ENCODE measurements at places on chromosomes 1 and 21.
A peak's percentile ranks its signal among the peaks of the same experiment; 100 is the strongest.

DNA sequence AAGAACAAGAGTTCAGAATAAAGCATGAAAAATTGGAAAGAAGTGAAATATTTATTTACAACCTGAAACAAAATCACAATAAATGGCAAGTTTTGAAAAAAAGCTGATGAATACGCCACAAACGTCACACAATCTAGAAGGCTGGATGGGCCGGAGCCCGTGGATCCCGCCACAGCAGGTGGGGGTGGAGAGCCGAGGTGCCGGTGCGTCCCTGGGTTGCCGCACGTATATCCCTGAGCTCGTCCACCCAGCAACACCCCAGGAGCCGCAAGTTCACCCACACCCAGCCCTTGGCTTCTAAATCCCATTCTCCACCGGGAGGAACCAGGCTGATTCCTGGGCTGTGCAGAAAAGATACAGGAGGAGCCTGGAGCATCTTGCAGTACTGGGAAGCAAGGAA, 25.6 kb upstream of the TTLL10 start:
- no peak for DNase-seq

GRCh38 chr1:199855580-199855979, 171.9 kb upstream of the NR5A2 start:
- no peak for DNase-seq

- no peak for DNase-seq
These were observed 848.8 kb downstream of the BRINP3 start for GRCh38 chr1:189628857-189629256.

DNA sequence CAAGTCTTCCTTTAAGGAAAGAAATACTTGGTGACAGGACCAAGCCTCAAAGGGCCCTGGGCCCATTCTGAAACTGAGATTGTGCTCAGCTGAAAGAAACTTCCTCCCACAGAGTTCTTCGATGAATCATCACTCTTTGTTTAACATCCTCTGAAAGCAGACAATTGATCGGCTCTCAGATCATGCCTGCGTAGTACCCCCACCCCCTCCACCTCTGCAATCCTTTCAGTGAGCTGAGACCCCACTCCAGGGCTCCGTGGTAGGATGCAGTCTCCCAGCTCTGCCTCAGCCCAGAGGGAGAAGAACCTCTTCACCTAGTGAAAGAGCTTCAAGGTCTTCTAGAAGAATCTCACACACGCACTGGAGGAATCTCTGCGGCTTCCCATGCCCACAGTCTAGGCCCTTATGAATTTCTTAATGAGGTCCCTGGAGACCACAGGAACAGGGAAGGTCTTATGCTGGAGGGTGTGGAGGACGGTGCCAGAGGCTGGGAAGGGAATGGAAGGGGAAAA, 104.9 kb upstream of the SOD1 start:
- DNase-seq: no peak

GRCh38 chr1:42998386-42998785, 39.7 kb upstream of the SLC2A1 start:
- no peak for DNase-seq

GRCh38 chr1:211579440-211580302, 710 bp upstream of the SLC30A1 start:
- DNase-seq: no peak

DNA sequence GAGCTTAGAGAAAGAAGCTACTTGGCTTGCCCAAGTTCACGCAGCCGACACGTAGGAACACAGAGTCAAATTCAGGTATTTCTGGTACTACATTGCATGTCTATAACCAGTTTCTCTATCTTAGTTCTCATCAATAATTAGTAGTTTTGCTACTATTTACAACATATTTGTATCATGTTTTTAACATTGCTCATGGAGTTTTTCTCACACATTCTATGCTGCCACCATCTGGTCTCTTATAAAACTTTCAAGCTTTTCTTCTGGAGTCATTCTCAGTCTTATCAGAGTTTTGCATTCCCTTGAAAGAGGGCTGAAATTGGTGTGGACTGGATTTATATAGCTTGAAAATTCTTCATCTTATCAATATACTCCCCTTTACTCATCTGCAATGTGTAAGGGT, 118.8 kb upstream of the PALMD start:
- no peak for DNase-seq

DNA sequence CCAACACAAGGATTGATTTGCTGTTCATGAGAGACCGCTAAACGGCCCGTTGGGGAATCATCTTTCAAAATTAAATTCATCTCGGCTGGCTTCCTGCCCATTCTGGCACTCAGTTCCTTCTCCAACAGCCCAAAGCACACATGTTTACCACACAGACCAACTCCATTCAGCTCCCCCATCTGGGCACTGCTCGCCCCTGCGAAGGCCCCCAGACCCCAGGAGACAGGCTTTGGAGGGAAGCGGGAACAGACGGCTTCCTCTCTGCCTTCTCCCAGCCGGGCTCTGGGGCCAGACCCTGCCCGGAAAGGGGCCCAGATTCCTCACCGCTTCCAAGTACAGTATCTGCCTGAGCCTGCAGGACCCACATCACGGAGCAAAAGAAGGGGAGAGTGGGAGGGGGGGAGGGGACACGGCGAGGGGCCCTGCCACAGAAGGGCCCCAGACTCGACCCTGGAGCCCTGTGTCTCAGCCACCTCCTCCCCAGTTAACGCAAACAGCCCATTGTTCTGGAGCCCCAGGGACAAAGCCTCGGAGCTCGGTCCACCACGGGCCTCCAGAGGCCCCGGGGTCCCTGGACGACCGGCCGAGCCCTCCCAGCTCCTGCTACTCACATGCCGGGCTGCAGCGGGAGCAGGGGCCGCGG, 660 bp downstream of the MEGF6 start:
- DNase-seq: no peak

DNA sequence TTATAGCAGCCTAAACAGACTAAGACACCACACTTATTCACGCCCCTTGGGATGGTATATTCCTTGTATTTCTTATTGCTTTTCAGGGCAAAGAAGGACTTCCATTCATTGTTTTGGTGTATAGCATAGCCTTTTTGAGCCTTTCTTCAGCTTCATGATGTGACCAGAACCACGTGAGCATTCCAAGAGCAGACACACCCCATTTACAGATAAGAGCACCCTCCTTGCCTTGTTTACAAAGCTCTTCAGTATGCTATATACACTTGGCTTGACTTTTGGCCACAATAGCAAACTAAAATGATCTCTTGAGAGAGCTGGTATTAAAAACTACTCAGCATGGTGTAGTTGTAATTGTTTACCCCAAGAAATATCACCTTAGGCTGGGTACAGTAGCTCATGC, 78.7 kb downstream of the PIK3R3 start:
- no peak for DNase-seq

DNA sequence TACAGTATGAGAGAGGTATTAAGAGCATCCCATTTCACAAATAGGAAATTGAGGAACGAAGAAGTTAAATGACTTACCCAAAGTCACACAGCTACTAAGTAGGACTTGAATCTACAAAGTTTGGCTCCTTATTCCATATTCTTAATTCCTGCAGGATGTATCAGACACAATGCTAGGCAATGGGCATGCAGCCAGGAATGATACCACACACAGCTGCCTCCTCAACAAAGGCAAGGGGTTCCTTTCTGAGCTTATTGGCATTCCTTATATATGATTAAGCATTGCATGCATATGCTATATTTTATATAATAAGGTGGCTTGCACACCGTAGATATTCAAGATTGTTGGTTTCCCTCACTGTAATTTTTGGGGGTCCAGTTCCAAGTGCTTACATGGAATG, 34.2 kb upstream of the JUN start:
- no peak for DNase-seq

DNA sequence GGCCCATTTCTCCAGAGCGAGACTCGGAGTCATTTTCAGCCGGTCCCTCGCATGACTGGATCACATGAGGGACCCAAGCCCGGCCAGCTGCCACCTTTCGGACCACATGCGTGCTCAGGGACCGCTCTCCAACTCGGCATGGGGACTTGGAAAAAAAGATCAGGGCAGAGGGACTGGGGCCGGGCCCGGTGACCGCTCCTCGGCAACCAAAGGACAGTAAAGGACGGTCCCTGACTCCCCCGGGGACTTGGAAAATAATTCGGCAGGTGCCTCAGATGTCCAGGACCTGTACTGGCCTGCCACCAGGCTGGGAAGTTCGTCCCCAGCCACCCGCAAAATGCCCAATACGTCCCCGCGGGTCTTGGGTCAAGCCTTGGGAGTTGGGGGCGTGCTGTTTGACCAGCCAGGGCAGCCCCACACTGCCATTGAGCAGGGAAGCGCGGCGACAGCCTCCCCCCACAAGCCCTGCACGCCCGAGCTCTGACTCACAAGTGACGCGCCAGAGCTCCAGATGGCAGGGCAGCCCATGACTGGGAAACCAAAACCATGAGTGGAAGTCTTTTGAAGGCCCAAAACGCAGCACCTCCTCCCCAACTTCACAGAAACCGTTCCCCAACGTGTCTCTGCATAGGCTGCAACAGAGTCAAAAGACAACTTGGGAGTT, 134.5 kb downstream of the LIPI start:
- no peak for DNase-seq

DNA sequence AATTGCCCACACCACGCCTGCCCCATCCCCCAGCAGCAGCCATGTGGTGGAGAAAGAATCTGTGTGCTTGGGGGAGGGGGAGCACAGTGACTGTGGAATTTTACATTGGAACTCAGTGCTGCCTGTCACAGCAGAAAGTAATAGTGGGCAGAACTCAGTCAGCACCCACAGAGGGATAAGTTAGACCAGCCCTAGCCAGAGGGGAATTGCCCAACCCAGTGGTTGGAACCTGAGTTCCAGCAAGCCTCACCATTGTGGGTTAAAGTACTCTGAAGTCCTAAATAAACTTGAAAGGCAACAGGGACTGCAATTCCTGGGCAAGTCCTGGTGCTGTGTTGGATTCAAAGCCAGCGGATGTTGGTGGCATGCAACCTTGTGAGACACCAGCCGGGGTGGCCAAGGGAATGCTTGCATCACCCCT, 88.8 kb downstream of the MRPL39 start:
- DNase-seq: no peak

- no peak for DNase-seq
These were observed 15.9 kb downstream of the COL8A2 start for GRCh38 chr1:36109041-36109679.

DNA sequence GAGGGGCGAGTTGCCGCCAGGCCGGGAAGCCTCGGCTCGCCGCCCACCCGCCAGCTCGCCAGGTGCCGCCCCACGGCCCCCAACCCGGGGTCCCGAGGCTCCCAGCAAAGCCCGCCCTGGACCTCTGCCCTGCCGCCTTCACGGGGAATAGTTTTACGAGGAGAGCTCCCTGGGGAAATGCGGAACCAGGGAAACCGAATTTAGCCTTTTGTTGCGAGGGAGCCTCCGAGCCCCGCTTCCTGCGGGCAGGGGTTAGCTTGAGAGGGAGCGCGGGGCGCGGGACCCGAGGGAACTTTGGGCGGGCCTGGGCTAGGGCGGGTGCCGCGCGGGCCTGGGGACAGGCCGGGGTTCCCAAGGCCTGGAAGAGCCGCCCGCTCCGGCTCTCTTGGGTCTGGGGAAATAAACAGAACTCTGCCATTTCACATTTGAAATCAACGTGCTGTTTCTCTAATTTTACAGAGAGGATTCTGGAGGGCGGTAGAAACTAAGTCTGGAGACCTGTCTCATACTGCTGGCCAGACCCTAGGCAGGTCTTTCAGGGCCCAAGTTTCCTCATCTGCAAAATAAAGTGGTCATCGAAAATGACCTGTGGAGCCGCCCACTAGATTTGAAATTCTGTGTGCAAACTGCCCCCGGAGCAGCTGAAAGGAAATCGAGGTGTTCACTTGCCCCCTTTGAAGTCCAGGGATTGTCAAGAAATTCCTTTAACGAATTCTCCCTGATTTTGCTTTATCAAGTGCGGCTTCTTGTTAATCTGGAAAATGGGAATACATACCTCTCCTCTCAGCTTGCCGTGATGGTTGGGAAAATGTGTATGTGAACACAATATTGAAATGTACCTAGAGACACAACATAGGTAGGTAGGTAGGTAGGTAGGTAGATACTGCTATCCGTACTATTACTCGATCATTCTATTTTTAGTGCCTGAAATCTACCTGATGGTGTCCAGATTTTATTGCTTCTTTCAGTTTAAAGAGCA, 749 bp upstream of the GLUL start:
- DNase-seq: no peak

- DNase-seq: no peak
These were observed 42.7 kb upstream of the SLC19A2 start for GRCh38 chr1:169528215-169529067.

GRCh38 chr1:41343790-41344699, 17.2 kb upstream of the FOXO6 start:
- no peak for DNase-seq

- no peak for DNase-seq
These were observed 22.7 kb downstream of the PAX7 start for GRCh38 chr1:18653367-18653766.

GRCh38 chr1:43418858-43419257, 29.2 kb downstream of the SZT2 start:
- no peak for DNase-seq

DNA sequence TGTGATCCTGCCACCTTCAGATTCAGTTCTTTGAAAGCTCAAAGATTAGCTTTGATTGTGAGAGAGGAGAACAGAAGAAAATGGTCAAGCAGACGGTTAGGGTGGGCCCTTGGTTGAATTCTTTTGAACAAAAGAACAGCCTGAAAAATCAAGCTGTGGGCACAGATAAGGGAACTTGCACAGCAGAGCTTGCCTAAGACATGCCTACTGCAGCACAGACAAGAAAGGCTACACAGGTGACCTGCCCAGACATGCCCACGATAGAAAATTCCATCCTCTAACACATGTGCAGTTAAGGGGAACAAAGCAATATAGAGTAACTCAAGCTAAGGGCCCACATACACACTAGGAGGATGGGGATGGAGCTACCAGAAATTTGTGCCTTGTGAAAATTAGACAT, 512.5 kb upstream of the LRRC7 start:
- DNase-seq: no peak

GRCh38 chr1:56589369-56589768, 10.0 kb upstream of the PLPP3 start:
- DNase-seq: no peak

- no peak for DNase-seq
These were observed 16.2 kb downstream of the MIER1 start for GRCh38 chr1:66940981-66941380.

DNA sequence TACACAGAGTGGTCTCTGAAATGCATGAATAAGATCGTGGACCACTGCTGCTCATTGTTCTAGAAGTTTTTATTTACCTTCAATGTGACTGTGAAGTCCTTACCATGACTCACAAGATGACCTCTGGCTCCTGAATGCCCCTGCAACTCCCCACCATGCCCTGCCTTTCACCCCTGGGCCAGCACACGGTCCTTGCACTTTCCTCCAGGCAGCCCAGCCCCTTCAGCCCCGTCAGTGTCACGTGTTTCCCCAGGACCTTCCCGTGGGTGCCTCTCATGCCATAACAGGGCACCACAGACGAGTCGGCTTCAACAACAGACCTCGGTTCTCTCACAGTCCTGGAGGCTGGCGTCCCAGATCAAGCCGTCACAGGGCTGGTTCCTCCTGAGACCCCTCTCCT, 62.1 kb downstream of the B3GALT5 start:
- DNase-seq: no peak

GRCh38 chr1:114750780-114751179, 7.0 kb downstream of the CSDE1 start:
- no peak for DNase-seq

GRCh38 chr1:9350013-9350908, 57.6 kb downstream of the SPSB1 start:
- DNase-seq: no peak

GRCh38 chr1:191953526-191953925, 204.7 kb upstream of the RGS18 start:
- no peak for DNase-seq

- DNase-seq: peak; percentile 70
These were observed 8.1 kb upstream of the LEFTY1 start for GRCh38 chr1:225896937-225897549.

- DNase-seq: no peak
These were observed 11.2 kb downstream of the C4BPA start for GRCh38 chr1:207115269-207115668.

Measured in stimulated activated naive B cell treated with anti-CD40 and anti-IgM and Interleukin-4, amounts not matched to agents 10 μg/mL and 1 μg/mL and 100 μg/mL, for 72 hours (primary cell).